Hypothalamus (tissue), 51 donors: ENCODE measurements at places on chromosomes 6 and 20.

GRCh38 chr6:95877480-95877879 lies 138.3 kb upstream of the FUT9 start:
- no peak for DNase-seq

DNA sequence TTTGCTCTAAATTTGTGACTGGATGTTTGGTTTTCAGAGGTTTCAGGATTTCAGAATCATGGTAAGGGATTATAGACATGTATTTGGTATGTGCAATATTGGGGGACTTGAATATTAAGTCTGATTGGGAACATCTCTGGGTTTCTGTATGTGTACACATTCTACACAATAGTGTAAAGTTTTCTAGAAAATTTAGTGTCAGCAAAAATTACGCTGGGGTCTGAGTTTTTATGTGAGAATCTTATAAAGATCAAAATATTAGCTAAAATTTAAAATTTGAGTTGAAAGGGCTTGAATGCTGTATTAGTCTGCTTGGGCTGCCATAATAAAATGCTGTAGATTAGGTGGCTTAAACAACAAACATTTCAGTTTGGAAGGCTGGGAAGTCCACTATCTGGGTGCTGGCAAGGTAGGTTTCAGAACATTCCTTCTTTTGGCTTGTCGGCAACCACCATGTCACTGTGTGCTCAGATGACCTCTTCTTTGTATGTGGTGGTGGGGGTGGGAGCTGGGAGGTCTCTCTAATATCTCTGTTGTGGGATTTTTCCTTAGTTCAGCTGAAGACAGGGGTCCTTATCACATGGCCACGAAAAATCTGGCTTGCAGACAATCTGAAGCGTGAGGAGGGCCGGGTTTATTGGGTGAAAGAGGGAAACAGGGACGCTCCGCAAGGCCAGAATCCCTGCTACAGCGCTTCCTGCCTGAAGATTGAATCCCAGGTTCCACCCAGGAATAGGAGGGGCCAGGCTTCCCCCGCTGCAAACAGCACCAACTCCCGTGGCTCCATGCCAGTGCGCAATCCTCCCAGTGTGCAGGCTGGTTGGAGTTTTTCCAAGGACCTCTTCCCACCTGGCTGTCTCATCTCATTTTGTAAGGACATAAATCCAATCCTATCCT lies 299.7 kb downstream of the PLCB1 start:
- no peak for DNase-seq

DNA sequence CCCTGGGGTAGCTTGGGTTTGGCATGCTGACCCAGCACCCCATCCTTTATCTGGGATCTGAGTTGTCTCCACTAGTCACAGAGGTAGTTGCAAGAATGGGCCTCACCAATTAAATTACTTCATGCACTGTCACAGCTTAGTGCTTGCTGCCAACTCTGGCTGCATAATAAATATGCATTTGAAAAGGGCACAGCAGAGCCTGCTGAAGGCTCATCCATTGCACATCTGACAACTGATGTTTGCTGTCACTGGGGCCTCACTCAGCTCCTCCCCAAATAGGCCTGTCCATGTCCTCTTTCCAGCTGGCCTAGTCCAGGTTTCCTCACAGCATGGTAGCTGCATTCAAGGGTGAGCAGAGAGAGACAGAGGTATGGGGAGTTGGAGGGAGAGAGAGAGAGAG lies 13.3 kb upstream of the NXT1 start:
- no peak for DNase-seq

DNA sequence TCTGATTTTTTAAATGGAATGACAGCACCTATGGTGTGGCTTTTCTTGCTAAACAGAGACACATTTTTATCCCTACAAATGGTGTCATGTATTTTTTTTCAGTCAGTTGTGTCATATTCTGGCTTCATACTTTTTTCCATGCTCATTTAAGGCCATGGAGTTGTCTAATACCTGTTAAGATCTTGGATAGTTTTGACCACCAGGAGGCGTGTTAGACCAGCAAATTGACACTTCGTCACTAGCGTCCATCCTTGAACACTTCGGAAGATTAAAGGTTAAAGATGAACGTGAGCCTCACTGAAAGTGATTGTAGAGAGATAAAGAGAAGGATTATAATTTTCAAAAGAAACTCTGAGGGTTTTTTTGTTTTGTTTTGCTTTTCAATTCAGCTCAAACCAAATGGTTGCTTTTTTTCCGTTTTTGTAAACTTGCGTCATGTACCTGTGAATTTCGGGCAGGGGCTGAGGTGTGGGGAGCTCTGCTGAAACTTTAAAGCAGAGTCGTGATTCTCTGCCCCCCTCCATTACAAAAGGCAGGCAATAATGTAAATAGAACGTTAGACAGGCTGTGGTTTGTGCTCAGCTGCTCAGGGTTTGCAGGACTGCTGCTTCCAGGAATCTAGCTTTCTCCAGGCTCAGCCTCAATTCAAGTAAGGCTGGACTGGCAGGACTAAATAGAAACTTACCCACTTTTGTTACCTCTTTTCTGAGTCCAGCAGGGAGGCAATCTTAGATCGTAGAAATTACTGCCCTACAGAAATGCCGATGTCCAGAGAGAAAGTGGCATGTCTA lies 245.1 kb downstream of the FOXA2 start:
- DNase-seq = no peak
